Glomerular endothelial cell (primary cell): ENCODE measurements at places on chromosomes 6 and 20.

GRCh38 chr6:110327391-110327790 lies 30.8 kb downstream of the METTL24 start:
- DNase-seq = no peak

- no peak for DNase-seq
These were observed 39.8 kb upstream of the CAP2 start for GRCh38 chr6:17353440-17354175.

DNA sequence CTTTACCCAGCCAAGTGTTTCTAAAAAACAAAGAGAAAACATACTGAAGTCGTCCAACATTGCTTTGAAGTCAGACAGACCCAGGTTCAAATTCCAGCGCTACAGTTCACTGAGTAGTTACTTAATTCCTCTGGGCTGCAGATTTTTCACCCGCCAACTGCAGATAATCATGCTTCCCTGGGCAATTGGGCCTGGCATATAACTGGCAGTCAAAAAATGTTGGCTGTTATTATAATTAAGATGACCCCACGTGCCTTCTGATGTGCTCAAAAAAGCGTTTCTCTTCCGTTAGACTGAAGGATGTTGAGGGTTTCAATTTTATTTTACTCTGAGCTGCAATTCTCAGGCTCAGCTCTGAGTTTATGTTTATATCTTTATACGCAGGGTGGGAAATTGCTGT lies 156.1 kb upstream of the CITED2 start:
- DNase-seq = no peak

DNA sequence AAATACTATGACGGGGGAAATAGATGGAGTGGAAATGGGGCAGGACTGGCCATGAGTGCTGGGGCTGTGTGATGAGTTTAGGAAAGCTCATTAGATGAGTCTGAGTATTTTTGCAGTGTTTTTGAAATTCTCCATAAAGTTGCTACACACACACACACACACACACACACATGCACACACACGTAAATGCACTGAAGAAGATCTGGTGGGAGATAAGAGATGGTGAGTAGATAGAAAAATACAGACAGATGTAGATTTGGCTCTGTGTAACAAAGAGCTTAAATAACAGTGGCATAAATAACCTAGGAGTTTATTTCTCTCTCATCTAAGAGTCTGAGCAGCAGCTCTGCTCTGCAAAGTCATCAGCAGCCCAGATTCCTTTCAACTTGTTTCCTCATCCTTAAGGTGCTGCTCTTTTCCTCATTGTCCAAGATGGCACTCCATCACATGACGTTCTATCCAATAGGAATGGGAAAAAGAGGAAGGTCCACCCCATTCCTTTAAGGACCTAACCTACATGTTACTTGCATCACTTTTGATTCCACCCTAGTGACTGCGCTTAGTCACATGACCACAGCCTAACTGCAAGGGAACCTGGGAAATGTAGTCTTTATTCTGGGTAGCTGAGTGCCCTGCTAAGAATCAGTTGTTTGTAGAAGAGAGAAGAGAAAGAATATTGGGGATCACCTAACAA lies 76.4 kb downstream of the EYA2 start:
- no peak for DNase-seq

- DNase-seq = no peak
These were observed 6.0 kb downstream of the RGS17 start for GRCh38 chr6:153125032-153125431.

DNA sequence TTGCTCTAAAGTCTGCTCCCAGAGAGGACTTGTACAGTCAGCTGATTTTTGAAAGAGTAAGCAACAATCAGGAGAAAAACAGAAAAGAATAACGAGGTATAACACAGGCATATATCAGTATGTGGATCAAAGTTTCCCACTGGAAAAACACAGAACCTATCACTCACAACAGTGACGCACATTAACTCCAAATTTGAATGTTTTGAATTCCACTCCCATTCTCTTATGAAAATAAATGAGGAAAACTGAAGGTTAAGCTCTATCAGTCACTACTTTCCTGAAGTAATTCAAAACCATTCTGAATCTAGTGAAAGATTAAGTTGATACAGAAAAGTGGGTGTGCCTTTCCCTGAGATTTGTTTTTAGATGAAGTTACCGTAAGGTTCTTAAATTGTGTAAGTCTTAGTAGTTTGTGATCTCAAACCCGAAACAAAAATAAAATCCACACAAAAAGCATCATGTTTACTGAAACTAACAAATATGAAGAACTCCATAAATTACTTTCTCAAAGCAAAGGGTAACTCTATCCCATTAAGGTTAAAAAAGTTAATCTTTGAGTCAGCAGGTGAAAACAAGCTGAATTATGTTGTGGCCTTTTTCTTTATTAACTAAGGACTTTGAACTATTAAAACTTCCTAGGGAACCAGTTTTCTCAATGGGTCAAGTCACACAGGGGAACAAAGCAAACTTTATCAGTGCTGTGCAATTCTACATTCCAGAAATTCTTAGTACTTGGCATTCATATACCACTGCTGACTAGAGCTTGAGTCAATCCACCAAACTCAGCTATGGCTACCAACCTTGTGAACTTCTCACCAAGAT lies 115.7 kb downstream of the OGFRL1 start:
- peak; percentile 84 for DNase-seq

DNA sequence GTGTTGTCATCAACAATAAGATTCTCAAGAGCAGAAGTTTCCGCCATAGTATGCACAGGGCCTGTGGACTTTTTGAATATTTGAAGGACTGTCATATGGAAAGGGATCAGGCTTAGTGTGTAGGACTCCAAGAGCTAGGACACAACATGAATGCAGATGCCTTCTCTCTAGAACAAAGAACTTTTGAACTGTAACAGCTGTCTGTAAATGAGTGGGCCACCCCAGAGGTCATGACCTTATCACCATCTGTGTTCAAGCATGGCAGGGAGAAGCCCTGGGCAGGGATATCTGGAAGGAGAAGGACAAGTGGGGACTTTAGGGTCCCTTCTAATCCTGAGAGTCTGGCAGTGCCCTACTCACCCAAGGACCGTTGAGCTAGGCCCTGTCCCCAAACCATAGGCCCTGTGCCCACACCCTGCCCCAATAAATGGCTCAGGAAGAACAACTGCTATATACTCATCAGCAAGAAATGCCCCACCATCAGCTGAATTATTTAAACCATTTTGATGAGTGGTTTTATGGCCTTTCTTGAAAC lies 70.6 kb downstream of the MTHFD1L start:
- DNase-seq = no peak

DNA sequence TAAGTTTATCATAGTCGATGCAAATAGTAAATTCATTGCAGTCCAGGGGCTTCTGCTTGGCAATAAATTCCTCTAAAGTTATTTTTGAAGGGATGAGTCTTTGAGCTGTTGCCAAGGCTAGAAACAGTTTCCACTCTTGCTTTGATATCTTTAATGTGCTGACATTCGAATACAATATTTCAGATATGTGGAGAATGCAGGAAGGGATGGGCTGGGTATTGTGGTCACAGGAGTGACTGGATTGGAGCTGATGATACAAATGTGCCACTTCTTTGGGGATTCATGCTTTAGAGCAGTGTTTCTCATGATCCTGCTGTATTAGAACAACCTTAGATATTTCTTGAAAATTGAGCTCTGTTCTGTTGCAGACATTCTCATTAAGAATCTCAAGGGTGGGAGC lies 139.0 kb downstream of the PRDM13 start:
- DNase-seq = no peak

DNA sequence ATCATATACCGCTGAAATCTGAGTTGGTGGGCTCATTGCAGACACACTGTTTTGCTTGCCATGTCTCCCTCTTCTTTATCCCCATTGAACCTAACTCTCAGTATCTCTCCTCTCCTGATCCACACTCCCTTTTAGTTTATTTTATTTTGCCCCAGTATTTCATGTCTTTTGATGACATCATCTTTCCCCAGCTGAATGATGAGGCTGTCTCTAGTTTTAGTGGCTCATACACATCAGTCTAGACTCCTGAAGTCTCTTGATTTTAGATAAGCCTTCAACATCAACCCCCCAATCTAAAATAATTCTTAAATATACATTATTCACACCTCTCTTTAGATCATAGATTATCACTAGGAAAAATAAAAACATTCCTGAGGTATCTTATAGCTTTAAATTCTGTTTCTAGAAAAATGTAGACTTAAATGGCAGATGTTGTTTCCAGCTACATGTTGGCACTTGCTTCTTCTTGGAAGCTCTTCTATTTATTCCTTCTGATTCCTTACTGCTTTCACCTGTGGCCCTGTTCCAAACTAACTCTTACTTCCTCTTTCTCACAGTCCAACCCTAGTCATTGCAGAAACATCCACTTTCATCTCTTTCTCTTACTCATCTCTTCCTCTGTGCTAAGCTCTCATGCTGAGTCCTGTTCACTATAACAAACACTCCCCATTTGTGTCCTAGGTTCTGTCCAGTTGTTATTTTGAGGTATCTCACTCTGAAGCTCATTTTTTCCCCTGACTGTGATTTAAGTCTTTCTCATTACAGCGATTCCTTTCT lies 191.9 kb upstream of the SLC35B3 start:
- DNase-seq = no peak

DNA sequence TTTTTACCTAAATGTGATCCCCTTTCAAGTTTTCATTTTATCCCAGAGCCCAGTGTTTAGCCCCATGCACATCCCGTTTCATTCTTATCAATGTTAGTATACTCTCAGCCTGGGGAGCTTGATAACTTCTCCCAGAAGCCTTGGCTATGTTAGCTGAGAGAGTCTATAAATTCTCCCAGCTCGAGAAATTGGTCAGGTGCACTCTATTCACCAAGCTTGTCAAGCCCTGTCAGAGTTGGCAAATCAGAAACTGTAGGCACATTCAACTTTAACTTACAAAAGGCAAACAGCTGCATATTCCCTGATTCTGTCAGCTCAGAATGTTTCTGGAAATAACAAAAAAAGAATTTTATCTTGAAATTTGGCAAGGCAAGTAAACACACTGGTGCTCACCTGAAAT lies 62.2 kb upstream of the IMPG1 start:
- DNase-seq = no peak

DNA sequence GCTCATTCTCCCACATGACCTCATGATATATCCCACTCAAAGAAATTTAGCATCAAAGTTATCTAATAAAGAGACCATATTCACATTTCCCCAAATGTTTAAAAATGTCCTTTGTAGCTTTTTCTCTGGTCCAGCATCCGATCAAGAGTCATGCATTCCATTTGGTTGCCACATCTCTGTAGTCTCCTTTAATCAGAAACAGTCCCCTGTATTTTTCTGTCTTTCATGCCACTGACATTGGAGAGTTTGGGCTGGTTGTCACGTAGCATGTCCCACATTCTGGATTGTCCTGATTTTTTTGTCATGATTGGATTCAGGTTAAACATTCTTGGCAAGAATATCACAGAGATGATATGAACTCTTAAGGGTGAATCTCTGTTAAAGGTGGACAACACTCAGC lies 55.7 kb downstream of the SNX5 start:
- DNase-seq = no peak
